ENCODE measurements at places on chromosomes 12 and 14. TPM values are rescaled to one million over a fixed set of nuclear protein-coding genes. Genes with fewer than 3 reads are reported as not detected.

RPGRIP1 gene
- not detected for total RNA-seq

ALDH2 gene
- total RNA-seq = 5.8 TPM

DNA sequence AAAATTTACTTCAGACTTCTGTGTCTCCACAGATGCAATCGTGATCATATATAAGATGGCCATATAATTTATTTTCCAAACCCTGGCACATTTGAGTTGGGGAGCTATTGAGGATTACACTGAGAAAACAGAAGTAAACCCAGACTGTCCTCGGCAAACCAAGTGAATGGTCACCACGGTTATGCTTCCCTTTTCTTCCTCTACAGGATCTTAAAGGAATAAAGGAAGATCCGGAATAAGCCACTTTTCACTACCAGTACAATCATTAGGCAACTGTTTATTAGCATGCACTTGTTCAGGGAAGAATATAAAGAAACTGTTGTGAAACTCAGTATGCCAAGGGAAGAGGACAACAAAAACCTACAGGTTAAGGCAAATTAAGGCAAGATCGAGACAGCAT lies 27.6 kb downstream of the SBNO1 start:
- no peak for DNase-seq

GDF3 gene
- not detected for total RNA-seq

- DNase-seq = no peak
Measured at GRCh38 chr12:102479939-102480338, 424 bp downstream of the IGF1 start.

DNA sequence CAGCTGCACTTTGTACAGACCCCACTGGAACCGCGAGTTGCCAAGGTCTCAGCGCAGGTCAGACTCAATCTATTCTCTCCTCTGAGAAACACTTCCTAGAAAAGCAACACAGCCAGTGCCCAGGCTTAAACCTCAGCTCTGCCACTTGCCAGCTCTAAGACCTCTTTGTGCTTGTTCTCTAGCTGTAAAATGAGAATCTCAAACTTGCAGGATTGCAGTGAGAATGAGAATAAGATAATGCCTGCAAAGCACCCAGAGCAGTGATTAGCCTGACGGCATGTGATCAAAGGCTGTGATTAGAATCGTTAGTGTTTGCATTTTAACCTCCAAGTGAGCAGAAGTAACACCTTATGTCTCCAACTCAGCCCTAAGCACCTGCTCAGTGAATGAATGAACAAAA lies 21.3 kb downstream of the ANO2 start:
- DNase-seq = no peak

GRCh38 chr12:76830436-76830835 lies 48.4 kb downstream of the CSRP2 start:
- DNase-seq = no peak

DNA sequence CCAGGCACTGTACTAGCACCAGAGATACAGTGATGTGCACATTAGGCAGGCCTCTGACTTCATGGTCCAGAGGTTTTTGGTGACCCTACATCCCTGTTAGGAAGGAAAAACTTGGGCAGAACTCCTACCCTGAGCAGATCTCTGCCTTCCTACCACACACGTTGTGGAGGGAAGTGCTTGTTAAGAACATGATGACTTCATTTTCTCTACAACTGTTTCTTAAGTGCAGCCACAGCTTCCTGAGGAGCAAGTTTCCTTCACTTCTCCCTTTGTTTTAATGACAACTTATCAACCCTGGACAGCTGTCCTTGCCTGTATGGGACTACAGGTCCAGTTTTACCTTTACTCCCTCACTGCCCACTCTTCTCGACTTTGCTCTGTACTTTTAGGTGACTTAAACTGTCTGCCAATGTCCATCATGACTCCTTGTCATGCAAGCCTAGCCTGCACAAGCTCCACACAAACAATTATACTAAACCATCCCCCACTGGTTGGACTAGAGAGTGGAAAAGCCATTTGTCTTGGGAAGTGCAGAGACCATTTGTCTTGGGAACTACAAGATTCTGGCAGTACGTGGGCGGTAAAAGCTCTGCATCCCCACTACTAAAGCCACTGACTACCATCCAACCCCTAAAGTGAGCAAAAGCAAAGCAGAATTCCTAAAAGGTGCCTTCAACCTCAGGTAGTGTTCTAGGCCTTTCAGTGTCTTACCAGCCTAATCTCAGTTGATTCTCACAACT lies 359.8 kb downstream of the EGLN3 start:
- no peak for DNase-seq

RTL1 gene
- not detected for total RNA-seq

DNA sequence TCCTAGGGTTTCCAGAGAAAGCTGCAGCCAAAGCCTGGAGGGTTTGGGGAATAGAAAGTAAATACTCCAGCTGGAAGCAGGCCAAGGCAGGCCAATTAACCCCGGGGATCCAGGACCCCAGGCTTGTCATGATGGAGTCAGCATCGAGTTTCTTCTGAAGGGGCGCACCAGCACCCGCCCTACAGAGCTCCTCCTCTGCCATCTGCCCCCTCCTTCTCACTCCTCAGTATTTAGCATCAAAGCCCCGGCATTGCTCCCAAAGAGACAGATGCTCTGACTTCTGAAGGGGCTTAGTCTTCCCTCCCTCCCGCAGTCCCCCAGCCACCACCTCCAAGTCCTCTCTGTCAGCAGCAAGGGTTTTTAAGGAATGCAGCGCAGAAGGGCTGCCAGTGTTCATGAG lies 285.1 kb upstream of the NOS1 start:
- DNase-seq = no peak
